A549 treated with RU486 at 1 μM for 4 hours (cell line): ENCODE measurements at places on chromosomes 12 and 14. TPM values are rescaled to one million over a fixed set of nuclear protein-coding genes. Genes with fewer than 3 reads are reported as not detected.

ANGEL1 gene
- total RNA-seq, result 5.7 to 9.6 TPM (median 8.7 TPM) in 5 replicates

LPAR5 gene
- 0.30 to 0.91 TPM (median 0.50 TPM) in 5 replicates for total RNA-seq

CACNA1C gene
- 0.02 TPM in 1 of 5 replicates, not detected in the others for total RNA-seq

SIX6 gene
- not detected in 5 replicates for total RNA-seq

PZP gene
- not detected in 5 replicates for total RNA-seq

TBC1D30 gene
- 1.7 to 2.5 TPM (median 1.9 TPM) in 5 replicates for total RNA-seq

REM2 gene
- total RNA-seq, result 0.22 to 0.46 TPM (median 0.37 TPM) in 5 replicates

HCAR3 gene
- 0.09 to 0.19 TPM (median 0.10 TPM) in 4 of 5 replicates, not detected in the other for total RNA-seq

OLR1 gene
- 1.0 to 2.1 TPM (median 1.2 TPM) in 5 replicates for total RNA-seq

TAPBPL gene
- 2.2 to 5.2 TPM (median 3.7 TPM) in 5 replicates for total RNA-seq

FSCB gene
- total RNA-seq, result not detected in 5 replicates

CD69 gene
- not detected in 5 replicates for total RNA-seq

ANO4 gene
- 0.09 to 0.33 TPM (median 0.17 TPM) in 4 of 5 replicates, not detected in the other for total RNA-seq
